ENCODE measurements at places on chromosomes 12 and 14. TPM values are rescaled to one million over a fixed set of nuclear protein-coding genes. Genes with fewer than 3 reads are reported as not detected.

DNA sequence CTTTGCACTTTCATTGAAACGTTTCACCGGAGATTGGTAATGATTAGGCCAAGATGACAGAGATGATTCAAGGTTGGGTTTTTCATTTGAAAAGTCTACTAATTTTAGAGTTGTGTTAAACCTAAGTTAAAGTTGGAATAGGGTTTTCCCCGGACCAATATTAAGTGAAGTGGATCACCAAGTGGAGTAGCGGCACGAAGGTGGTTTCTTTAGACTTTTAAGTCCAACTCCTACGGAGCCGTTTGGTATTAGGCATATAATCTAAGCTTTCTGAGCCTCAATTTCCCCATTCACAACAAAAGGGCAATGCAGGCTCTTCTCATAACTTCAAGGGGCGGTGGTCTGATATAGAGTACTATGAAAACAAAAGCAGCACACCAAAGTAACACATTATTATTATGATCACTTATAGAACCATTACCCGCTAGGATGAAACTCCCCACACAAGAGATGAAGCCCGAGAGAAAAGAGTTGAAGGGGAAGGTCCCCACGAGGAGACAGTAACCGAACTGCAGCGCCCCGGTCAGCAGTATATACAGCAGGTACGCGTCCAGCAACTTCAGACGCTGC, 413 bp downstream of the DAD1 start:
- DNase-seq = no peak

GRCh38 chr12:93373961-93374656, 3.6 kb upstream of the NUDT4 start:
- DNase-seq = no peak

GRCh38 chr12:25829192-25829591, 129.3 kb upstream of the RASSF8 start:
- DNase-seq = peak; percentile 90

- peak; percentile 3 for DNase-seq
Measured at GRCh38 chr12:17976202-17976601, 113.8 kb downstream of the RERGL start.

DNA sequence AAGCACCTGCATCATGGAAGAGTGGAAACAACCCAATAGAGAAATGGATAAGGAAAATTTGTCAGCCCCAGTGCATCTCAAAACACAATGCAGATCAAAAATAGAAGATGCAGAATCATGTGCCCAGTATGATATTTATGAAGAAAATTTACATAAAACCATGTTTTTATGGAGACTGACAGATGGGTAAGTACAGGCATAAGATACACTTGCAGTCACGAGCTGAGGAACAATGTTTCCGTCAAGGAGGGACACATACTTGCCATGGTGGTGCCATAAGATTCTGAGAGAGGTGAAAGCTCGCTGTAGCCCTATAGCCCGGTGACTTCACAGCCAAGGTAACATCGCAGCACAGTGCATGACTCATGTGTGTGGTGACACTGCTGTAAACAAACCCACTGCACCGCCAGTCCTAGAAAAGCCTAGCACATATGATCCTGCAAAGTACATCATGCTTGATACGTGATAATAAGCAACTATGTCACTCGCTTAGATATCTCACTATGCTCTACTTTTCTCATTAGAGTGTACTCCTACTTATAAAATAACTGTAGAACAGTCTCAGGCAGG, 112.6 kb downstream of the RIMBP2 start:
- DNase-seq = peak; percentile 66

ATP23 gene
- total RNA-seq = 15.3 TPM

DNA sequence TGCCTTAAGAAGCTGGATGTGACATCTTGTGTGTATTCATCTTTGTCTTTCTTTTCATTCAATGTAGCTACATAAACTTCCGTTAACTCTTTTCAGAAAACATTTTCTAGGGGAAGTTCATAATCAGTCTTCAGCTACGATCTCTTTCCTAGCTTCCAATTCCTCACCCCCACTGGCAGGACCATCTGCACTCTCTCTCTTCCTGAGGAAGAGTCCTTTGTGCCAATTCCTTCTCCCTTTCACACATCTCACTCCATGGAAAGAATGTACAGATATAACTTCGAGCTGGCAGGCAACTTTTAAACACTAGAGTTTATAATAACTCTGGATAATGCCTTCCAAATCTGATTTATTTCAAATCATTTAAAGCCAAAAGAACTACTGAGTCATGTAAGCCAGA, 495.7 kb downstream of the GALC start:
- no peak for DNase-seq

Measured in Daoy (cell line).